Common myeloid progenitor, CD34-positive (primary cell): ENCODE measurements at places on chromosomes 5 and 9.

DNA sequence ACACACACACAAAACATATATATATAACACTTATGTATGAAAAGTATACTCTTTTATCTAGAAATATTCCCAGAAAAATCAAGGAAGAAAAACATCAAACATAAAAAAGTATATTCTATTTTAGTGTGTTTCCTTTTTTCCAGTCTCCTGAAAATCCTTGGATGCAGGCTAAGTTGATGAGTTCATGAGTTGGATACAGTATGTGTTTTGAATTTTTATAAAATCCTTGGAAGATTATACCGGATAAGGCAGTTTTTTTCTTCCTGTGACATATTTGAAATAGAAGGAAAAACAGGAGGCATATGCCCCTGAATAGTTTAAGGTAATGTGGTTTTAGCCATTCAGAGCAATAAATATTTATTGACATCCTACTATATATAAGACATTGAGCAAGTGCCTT, 203.6 kb downstream of the SNX18 start:
- no peaks in the 10 kb centered on the region for H3K4me1 ChIP-seq
- H3K27ac ChIP-seq, result no peak overlapping the region
- no peak overlapping the region for H3K4me3 ChIP-seq
- H3K27me3 ChIP-seq, result no peaks in the 10 kb centered on the region

DNA sequence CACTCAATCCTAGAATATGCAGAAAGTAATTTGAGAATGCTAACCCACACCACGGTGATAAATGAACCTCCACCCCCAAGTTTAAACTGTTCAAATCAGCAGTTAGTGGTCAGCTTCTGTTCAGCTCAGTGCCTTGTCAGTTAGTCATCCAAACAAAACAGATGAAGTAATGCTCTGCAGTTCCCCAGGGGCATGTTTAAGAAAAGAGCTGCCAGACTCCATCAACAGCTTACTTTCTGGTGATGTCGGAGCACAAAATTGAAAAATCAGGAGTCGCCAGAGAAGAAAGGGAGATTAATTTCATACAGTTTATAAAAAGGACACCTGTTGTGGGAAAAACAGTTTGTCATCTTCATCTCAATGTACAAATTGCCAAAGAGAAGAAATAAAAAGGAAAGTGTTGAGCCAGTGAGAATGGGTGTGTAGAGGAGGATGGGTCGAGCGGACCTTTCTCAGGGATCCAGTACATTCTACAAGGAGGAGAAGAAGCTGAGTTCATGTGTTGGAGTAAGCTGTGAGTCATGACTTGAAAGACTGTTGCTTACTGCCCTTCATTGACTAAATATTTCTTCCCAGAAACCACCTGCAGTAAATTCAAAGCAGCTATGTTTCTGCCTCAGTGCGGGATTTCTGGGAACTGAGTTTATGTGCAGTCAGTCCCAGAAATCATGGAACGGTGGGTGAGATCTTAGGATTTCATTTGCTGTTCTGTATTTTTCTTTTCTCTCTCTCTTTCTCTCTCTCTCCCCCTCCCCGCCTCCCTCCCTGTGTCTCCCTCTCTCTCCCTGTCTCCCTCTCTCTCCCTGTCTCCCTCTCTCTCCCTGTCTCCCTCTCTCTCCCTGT, 13.7 kb downstream of the TRIO start:
- no peaks in the 10 kb centered on the region for H3K36me3 ChIP-seq
- no peak overlapping the region for H3K27ac ChIP-seq
- H3K27me3 ChIP-seq, result no peaks in the 10 kb centered on the region
- no peak overlapping the region for H3K4me3 ChIP-seq
- peak; percentile 50 for DNase-seq

DNA sequence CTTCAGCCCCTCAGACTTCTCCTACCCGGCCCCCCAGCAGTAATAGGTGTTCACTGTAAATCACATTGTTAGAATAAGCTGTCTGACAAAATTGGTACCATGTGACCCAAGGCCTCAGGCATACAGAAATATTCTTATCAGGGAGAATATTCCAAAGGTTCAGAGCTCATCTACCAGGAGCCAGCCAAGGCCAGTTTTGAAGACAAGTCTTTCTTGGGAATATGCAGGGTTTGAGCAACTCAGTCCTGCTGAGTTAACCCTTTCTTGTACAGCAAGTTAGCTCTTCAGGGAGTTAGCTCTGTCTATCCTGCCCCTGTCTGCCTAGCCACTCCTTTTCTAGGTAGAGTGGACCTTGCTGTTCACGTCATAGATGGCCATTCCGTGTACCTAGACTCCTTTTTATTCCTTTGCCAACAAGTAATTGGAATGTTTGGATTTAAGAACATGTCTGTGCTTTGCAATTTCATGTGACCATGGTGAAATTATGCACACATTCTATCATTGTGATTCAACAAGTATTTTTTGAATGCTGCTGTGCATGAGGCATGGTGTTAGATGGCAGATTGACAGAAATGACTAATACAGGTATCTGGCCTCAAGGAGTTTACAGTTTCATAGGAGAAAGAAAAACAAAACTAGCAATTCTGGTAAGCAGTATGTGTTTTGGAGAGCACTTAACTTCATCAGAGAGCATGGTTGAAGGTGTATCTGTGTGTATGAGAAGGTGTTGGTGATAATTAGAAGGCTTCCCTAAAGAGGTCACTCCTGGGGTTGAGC, 22.6 kb downstream of the TGFBR1 start:
- no peak overlapping the region for H3K4me3 ChIP-seq
- peaks cover 2% of the 10 kb centered on the region for H3K36me3 ChIP-seq
- H3K4me1 ChIP-seq, result peaks cover 5% of the 10 kb centered on the region
- DNase-seq, result no peak

GRCh38 chr9:125822902-125823301, 75.7 kb downstream of the PBX3 start:
- no peaks in the 10 kb centered on the region for H3K36me3 ChIP-seq
- H3K27me3 ChIP-seq, result no peaks in the 10 kb centered on the region
- peak overlapping the region; percentile 80 for H3K27ac ChIP-seq
- no peak overlapping the region for H3K4me3 ChIP-seq

- no peak overlapping the region for H3K27ac ChIP-seq
- H3K4me3 ChIP-seq, result no peak overlapping the region
- DNase-seq, result no peak
- H3K36me3 ChIP-seq, result no peaks in the 10 kb centered on the region
Measured at GRCh38 chr5:9716838-9717281, 86.7 kb upstream of the TAS2R1 start.

- peaks cover 12% of the 10 kb centered on the region for H3K36me3 ChIP-seq
- H3K4me1 ChIP-seq, result peaks cover 6% of the 10 kb centered on the region
- peak overlapping the region; percentile 56 for H3K27ac ChIP-seq
- DNase-seq, result no peak
- no peaks in the 10 kb centered on the region for H3K27me3 ChIP-seq
Measured at GRCh38 chr5:219991-220390, 1.9 kb downstream of the SDHA start.

- H3K4me1 ChIP-seq, result no peaks in the 10 kb centered on the region
- no peaks in the 10 kb centered on the region for H3K36me3 ChIP-seq
- no peaks in the 10 kb centered on the region for H3K27me3 ChIP-seq
- H3K4me3 ChIP-seq, result no peak overlapping the region
- H3K27ac ChIP-seq, result no peak overlapping the region
Measured at GRCh38 chr9:73327149-73327548, 175.5 kb downstream of the ANXA1 start.

- no peaks in the 10 kb centered on the region for H3K36me3 ChIP-seq
- no peak for DNase-seq
- no peak overlapping the region for H3K4me3 ChIP-seq
- H3K27me3 ChIP-seq, result no peaks in the 10 kb centered on the region
- H3K27ac ChIP-seq, result no peak overlapping the region
- peaks cover 4% of the 10 kb centered on the region for H3K4me1 ChIP-seq
Measured at GRCh38 chr5:63125862-63126261, 547.2 kb downstream of the LRRC70 start.

DNA sequence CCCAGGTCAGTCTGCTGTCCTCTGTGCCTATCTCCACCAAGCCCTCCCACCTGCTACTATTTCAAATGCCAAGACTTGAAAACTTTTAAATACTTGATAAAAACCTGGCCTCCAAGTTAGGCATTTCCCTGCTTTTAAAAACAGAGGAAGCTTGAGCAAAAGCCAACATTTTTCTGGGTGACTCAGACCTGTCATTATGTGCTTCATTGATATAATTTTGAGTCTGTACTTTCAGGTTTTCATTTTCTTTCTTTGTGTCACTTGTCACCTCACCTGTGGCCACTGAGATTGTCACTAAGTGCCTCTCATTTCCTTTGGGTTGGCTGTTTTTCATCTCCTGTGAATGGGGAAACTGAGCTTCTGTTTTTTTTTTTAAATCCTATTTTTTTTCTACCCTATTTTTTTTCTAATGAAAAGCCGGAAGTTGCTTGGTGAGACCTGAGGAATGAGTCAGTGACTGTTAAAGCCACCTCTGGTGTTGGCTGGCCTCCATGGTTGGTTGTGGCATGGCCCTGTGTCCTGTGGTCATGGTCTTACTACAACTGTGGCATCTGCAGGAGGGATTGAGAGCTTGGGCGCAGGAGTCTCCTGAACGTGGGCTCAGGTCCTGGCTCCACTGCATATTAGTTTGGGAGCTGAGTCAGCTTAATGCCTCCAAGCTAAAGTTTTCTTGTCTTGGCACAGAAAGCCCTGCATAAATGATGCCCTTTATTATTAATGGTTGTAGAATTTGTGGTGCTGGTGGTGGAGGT, 56.7 kb downstream of the ARHGAP26 start:
- peaks cover 18% of the 10 kb centered on the region for H3K4me1 ChIP-seq
- H3K36me3 ChIP-seq, result no peaks in the 10 kb centered on the region
- H3K27me3 ChIP-seq, result no peaks in the 10 kb centered on the region
- H3K27ac ChIP-seq, result no peak overlapping the region
- peak; percentile 84 for DNase-seq

DNA sequence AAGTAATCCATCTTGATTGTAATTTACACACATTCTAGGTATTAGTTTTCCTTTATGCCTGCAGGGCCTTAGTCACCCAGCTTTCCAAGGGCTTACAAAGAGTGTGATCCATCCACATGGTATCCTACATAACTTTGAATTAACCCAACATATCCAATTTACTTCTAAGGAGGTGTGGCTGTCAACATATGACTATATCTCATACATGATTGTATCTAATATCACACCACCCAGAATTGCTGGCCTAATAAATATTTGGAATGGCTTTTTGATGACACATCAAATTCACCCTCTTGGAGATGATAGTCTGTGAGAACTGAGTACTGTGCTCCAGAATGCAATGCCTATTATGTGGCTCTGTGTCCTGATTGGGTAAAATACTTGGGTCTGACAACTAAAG, 363.3 kb upstream of the GRIN3A start:
- H3K27me3 ChIP-seq, result no peaks in the 10 kb centered on the region
- DNase-seq, result no peak
- H3K4me3 ChIP-seq, result no peak overlapping the region
- no peaks in the 10 kb centered on the region for H3K4me1 ChIP-seq
- no peaks in the 10 kb centered on the region for H3K36me3 ChIP-seq
- no peak overlapping the region for H3K27ac ChIP-seq

GRCh38 chr5:149838881-149839739, 105.5 kb downstream of the PDE6A start:
- peaks cover 6% of the 10 kb centered on the region for H3K36me3 ChIP-seq
- no peaks in the 10 kb centered on the region for H3K27me3 ChIP-seq
- DNase-seq, result no peak
- H3K27ac ChIP-seq, result no peak overlapping the region
- no peak overlapping the region for H3K4me3 ChIP-seq

DNA sequence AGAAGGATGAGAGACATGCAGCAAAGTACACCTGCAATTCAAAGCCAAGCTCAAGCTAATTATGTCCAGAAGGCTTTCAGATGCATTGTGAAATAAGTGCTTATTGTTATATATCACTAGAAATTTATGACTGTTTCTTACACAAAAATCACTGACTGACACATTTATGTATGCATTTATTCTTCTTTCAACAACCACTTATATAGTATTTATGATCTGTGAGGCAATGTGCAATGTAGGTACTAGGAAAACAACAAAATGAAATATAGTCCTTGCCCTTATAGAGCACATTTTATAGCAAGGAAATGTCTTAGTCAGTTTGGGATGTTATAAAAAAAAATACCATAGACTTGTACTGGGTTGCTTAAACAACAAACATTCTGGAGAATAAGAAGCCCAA, 167.6 kb downstream of the YIPF5 start:
- H3K4me3 ChIP-seq, result no peak overlapping the region
- H3K4me1 ChIP-seq, result no peaks in the 10 kb centered on the region
- H3K27me3 ChIP-seq, result no peaks in the 10 kb centered on the region
- no peak for DNase-seq

- no peak overlapping the region for H3K4me3 ChIP-seq
- peaks cover 56% of the 10 kb centered on the region for H3K4me1 ChIP-seq
- no peaks in the 10 kb centered on the region for H3K36me3 ChIP-seq
- DNase-seq, result peak; percentile 75
- no peak overlapping the region for H3K27ac ChIP-seq
Measured at GRCh38 chr9:34984049-34984448, 5.5 kb upstream of the DNAJB5 start.

DNA sequence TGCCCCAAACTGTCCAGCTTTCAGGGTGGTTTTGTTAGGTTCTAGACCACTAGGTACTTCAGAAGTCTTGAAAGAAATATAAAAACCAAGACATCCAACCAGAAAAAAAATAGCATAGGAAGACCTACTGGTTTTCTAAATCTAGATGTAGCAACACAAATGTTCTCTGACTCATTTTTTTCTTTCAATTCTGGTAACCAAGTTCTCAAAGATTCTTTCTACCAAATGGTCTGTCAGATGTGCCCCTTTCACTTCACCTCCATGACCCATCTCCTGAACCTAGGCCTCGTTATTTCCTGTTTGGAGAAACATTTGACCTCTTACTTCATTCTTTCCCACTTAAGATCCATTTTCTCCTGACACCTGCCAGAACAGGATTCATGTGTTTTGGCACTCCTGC, 355.3 kb downstream of the KIAA0825 start:
- H3K27me3 ChIP-seq, result no peaks in the 10 kb centered on the region
- no peaks in the 10 kb centered on the region for H3K36me3 ChIP-seq
- no peak for DNase-seq
- no peak overlapping the region for H3K27ac ChIP-seq
- no peaks in the 10 kb centered on the region for H3K4me1 ChIP-seq

GRCh38 chr5:133487093-133487492, 125.2 kb downstream of the FSTL4 start:
- no peaks in the 10 kb centered on the region for H3K27me3 ChIP-seq
- no peaks in the 10 kb centered on the region for H3K36me3 ChIP-seq
- no peak for DNase-seq
- no peak overlapping the region for H3K27ac ChIP-seq
- no peak overlapping the region for H3K4me3 ChIP-seq
- no peaks in the 10 kb centered on the region for H3K4me1 ChIP-seq

DNA sequence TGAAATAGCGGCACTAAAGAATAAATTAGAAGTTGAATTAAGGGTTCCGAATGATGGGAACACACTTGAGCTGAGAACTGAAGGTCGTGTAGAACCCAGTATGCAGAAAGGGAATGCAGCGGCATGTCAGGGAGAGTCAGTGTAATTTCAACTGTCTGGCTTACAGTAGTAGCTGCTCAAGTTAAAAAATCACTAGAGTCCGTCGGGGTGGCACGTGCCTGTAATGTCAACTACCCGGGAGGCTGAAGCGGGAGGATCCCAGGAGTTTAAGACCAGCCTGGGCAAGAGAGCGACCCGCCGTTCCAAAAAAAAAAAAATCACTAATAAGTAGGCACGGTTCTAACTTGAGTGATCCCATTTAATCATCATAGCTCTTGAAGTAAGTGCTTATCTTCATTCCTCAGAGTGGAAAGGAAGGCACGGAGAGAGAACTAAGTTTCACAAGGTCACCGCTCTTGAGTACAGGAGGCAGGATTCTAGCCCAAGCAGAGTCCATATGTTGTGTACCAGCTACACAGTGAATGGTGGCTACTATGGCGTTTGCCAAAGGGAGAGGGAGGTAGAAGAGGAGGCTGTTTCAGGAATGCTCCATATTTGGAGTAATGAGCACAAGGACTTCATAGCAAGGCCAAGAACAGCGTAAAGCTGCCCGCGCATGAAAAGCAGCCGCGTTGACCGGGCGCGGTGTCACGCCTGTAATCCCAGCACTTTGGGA, 831 bp downstream of the RMRP start:
- DNase-seq, result no peak
- H3K27me3 ChIP-seq, result no peaks in the 10 kb centered on the region
- peak overlapping the region; percentile 81 for H3K4me3 ChIP-seq
- peaks cover 12% of the 10 kb centered on the region for H3K36me3 ChIP-seq
